ENCODE measurements at places on chromosomes 1 and 21.

DNA sequence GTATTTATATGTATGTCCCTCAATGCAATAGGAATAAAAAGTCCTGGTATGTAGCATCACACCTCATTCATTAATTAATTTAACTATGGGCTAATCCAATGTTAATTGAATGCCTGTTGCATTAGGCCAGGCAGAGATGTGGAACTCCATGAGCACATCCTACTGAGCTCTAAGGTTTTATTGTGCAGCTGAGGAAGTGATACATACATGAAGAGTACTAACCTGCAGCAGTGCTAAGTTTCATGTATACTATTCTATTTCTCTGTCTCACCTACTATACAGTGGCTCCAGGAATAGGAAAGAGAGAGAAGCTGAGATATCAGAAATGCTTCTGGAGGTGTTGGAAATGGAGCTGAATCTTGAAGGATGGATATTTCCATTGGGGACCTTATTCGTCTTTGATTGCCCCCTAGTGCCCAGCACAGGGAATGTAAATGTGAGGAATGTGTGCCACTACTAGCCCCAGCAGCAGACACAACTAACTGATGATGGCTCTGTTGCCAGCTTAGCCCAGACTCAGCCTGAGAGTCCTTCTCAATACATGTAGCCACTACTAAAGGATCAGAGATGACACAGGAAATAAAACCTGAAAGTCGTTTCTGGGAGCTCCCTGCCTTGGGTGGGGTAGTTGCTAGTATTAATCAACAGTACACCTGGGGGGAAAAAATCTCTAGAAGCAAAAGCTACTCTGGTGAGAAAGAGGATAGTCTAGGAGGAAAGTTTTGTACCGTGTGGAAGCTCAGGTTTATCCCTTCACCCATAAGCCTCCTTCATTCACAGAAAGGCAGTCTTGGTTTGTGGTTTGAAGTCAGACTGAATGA is 173.3 kb upstream of the FOXD3 start:
- DNase-seq: peak; percentile 23

GRCh38 chr1:198934901-198935305 is 296.1 kb downstream of the PTPRC start:
- peak; percentile 83 for DNase-seq

GRCh38 chr1:20493839-20494608 is 8.0 kb upstream of the CAMK2N1 start:
- DNase-seq: peak; percentile 83

DNA sequence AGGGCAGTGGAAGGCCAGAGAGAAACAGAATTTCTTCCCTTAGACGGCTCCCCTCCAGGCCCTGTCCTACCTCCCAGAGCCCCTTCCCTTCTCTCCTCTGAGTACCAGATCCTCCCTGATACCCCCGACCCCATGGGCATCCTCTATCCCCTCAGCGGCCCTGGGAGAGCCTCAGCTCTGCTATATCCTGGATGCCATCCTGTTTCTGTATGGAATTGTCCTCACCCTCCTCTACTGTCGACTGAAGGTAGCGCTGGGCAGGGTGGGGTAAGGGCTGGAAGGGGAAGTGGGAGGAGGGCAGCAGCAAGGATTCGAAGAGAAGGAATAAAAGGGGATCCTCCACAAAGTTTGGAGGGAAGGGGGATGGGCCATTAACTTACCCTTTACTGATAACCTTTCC is 2.7 kb downstream of the FCER1G start:
- no peak for DNase-seq

DNA sequence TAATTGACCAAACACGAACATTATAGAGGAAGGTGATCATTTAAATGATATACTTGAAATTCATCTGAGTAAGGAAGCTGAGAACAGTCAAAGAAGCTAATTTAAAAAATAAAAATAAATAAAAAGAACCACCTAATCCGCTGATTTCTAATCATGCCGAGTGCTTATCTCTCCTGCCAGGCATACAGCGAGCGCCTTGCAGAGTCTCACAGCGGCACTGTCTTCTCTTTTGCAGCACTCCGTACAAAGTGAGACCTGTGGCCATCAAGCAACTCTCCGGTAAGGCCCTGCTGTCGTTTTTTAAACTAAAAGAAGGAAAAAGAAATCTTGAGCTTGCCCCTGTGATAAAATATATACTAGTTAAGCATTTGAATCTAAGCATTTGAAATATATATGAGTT is 45.3 kb downstream of the PDE9A start:
- no peak for DNase-seq

GRCh38 chr1:248015803-248016202 is 2.3 kb downstream of the OR2L5 start:
- no peak for DNase-seq

- no peak for DNase-seq
Measured at GRCh38 chr1:17646444-17647280, 107.2 kb downstream of the ARHGEF10L start.

DNA sequence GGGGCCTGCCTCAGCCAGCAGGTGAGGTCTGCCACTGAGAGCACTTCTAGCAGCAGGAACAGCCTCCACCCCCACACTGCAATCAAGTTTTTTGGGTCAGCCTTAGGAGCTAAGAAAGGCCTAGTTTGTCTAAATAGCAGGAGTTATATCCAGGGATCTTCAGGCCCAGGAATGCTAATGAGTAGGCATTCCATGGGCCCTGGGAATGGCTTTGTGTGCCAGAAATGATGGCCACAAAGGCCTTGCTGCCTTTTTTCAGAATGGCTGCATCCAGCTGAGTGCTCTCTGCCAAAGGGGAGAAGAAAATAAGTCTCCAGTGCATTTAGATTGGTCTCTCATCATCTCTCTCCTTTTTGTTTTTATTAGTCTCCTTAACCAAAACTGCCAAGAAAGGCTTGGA is 2.8 kb downstream of the MRTO4 start:
- DNase-seq: no peak

GRCh38 chr21:25956993-25957714 is 213.4 kb downstream of the APP start:
- DNase-seq: no peak

GRCh38 chr1:38899560-38899959 is 18.2 kb upstream of the GJA9 start:
- DNase-seq: no peak

DNA sequence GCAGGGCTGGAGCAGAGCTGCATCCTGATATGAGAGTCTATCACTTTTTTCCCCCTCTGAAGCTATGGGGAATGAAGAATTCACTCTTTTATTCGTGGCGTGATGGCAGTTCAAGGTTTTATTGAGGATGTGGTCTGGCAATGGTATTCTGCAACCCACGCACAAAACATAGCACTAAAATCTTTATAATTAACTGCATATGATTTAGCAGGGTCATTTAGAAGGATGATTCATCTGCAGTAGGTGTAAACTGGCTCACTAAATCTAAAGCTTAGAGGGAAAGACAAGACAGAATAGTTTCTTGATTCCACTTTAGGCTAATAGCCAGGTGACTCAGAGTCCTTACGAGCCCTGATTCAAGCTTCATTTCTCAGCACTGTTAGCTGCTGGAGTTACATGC is 25.0 kb upstream of the CHRM3 start:
- no peak for DNase-seq

- no peak for DNase-seq
Measured at GRCh38 chr1:60826320-60827094, 255.9 kb upstream of the NFIA start.

- DNase-seq: no peak
Measured at GRCh38 chr1:8497210-8497819, 179.4 kb downstream of the SLC45A1 start.

DNA sequence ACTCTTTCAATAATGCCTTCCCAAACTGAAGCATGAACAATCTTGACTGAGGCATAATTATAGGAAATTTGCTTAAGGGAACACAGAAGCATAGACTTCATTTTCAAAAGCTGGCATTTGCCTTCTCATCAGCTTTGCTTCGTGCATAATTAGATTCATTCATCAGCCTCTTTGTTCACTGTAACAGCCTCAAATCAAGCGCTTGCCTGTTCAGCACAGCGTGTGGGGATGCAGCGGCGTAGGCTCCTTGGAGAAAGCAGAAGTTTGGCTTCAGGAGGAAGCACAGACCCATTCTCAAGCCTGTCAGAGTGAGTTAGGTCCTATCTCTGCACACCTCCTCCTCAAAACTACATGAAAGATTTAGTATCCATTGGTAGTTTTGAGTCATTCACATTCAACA is 246.4 kb upstream of the MAP1LC3C start:
- DNase-seq: no peak

DNA sequence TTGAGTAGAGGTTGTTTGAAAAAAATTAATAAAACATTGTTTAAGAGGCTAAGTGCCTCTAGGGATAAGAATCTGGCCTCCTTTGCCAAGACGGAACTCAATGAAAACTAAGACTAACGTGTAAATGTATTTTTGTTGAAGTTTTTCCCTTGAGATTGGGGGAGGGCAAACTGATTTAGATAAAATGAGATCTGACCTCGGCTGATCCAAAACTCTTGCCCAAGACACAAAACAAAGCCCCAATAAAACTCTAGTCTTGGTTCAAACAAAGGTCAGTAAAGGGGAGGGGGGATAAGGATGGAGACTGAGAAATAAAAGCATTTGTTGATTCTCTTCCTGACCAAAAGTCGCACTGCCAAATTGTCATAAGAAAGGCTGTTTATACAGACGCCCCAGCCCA is 134.8 kb upstream of the DPT start:
- DNase-seq: no peak

DNA sequence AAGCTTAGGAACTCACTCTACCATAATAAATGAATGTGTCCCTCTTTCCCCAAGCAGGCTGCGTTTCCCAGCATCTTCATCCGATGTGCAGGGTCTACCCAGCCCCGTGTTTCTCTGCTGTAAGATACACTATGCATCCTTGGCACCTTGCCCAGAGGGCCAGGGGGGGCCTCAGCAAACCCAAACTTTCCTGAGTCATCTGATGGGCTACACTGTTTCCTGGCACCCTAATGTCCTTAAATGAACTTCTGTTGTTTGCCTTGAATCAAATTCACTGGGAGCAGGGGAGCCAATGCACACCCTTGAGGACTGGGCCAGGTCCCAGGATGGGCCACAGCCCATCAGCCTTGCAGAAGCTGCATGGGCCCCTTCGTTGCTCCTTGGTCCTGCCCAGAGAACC is 145.5 kb downstream of the IGSF21 start:
- no peak for DNase-seq
